ENCODE measurements at places on chromosomes 7 and 10.

GRCh38 chr7:103316380-103316941, 19.2 kb downstream of the PMPCB start:
- no peak for DNase-seq

DNA sequence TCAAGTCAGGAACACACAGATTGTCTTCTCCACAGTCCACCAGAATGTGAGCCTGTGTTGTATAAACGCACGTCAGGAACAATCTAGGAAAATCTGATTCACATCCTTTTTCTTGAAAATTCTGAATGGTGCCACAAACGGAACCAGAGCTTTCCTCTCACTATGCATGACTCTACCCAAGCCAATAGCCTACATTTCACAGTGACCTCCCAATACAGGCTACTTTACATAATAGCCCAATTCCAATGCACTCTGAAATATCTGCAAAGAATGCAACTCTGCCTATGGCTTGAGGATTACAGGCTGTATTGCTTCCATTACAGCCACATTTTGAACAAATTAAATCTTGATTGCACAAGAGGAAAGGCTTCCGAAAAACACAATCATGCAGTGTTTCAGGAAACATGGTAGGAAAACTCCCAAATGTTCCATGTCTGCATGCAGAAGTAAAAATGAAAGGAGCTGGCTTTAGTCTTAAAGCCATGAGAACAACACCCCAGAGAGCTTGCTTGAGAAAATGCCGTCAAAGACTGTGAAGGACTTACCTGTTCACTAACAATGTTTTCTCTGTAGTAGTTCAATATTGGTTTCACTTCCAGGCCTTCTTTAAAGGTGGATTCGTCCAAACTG, 113.9 kb downstream of the ITGA8 start:
- DNase-seq: no peak

DNA sequence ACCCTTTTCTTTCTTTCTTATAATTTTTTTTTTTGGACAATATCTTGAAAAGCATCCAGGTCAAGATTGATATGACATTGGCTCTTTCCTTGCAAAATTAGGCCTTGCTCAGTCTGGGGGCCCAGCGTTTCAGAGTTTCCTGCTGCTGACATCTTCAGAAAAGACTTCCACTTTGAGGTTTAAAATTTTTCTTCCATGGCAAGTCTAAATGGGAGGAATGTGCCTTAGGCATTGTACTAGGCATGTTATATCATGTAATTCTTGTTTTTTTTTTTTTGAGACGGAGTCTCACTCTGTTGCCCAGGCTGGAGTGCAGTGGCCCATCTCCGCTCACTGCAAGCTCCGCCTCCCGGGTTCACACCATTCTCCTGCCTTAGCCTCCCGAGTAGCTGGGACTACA, 48.9 kb upstream of the PDZD8 start:
- DNase-seq: no peak

DNA sequence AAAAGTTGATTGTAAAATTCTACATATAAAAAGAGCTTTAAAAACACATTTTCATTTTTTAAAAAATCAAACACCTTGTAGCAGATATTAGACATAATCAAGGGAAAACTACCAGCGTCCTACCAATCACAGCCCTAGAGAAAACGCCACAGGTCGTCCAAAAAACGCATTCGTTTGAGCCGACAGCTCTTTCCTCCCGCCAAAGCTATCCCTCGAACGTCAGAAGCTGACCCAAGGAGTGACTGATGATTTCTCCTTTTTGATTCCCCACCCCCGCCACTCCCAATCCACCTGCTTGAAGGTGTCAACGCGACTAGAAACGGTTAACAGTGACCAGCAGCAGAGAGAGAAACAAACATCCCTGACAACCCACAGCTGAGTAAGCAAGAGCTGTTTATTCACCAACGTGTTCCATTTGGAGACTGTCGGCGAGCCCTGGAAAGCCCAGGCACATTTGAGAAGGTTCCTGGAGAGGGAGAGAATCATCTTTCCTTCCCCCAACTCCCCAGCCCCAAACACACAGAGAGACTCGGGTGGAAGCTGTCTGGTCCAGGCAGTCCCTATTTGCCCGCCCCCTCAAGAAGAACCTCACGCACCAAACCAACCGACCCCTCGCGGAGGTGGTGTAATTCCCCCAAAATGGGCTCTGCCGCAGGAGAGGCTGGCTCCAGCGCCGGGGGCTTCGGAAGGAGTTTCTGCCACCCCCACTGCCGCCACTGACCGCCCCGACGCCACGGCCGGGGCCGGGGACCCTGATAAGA, 622 bp downstream of the CPEB3 start:
- peak; percentile 51 for DNase-seq

DNA sequence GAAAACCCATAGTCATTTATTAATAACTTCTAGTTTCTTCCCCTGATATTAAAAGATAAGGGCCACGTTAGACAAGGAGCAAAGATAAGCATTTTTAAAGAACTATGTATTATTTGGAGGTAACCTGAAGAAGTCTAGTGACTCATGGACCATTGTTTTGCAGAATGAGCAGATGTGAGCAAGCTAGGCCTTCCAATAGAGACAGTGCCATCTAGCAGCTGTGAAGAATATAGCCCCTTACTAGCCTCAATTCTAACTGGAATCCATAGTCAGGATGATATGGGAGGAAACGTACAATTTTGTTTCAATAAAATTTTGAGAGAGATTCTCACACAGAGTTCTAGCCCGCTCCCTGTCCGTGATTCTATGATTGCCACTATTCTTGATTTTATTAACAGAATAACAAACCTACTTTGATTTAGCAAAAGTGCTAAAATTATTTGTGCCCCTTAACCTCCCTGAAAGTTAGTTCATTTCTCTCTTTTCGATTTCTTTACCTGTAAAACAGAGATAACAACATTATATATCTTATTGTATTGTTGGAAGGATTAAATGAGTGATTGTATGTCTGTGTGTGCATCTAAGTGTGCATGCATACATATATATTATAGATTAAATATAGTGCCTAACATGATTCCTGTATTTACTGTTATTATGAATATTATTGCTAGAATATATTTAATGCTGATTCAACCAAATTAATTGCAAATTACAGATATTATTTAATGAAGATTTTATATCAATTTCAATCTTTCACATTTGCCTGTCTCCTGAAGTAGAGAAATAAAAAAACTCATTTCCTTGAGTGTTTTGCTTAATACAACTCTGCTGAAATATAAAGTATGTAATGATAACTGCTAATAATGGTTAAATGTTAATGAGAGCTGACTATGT, 22.7 kb downstream of the FAM237B start:
- peak; percentile 17 for DNase-seq

DNA sequence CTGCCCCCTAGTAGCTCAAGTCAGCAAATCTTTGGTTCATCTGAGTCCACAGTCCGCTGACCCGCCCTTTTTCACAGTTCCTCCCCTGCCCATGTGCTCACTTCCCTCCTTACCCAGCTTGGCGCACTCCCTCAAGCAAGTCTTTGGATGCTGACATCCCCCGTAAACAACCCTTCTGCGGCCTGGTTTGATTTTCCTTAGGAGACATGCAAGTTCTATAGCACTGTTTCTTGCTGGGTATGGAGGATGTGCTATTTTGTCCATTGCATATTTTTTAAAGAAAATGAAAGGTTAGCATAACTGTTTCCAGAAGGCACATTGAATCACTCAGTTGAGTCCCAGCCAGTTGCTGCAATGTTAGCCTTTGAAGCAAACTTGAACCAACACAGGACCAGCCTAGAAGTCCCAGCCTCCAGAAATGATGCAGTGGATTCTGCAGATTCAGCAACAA, 38.2 kb downstream of the HTRA1 start:
- no peak for DNase-seq

DNA sequence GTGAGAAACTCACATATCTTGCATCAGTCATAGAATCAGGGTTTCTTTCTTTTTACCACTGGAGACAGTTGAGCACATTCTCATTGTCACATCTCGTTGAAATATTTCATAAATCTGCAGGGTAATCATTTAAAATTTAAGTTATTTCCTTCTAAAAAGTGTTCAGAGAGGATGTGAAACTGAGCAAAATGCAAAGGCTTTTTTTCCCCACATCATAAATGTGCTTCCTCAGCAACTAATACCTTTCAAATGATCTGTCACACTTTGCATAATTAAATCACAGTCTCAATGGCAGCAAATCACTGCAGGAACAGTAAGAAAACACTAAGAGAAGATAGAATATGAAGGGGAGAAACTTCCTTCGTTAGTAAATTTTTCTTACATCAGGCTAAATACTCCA, 187.5 kb downstream of the EVX1 start:
- no peak for DNase-seq

GRCh38 chr10:72753760-72754231, 61.9 kb downstream of the MCU start:
- no peak for DNase-seq

DNA sequence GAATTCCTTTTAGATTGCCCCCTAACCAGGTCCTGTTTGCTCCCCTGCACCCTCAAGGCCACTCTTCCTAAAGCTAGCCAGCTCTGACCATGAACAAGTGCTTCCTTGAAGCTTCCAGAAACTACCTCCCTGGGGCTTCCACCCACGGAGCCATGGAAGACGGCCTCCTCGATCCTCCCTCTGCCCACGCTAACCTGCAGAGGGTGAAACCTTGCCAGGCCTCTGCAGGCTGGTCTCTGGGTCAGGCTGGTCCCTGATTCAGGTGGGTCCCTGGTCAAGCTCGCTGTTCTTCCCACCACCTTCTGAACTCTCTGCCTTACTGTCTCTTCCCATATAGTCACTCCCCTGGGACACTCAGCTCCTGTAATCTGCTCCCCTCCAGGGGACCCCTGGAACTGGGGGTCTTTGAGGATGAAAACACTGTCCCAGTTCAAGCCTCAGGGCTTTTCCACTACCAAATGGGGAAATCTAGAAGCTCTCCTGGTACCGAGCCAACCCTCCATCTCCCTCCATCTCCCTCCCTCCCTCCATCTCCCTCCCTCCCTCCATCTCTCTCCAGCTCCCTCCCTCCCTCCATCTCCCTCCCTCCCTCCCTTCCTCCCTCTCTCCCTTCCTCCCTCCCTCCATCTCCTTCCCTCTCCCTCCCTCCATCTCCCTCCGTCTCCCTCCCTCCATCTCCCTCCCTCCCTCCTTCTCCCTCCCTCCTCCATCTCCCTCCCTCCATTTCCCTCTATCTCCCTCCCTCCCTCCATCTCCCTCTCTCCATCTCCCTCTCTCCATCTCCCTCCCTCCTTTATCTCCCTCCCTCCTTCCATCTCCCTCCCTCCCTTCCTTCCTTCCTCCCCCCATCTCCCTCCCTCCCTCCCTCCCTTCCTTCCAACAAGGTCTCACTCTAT, 2.9 kb downstream of the MLXIPL start:
- no peak for DNase-seq

DNA sequence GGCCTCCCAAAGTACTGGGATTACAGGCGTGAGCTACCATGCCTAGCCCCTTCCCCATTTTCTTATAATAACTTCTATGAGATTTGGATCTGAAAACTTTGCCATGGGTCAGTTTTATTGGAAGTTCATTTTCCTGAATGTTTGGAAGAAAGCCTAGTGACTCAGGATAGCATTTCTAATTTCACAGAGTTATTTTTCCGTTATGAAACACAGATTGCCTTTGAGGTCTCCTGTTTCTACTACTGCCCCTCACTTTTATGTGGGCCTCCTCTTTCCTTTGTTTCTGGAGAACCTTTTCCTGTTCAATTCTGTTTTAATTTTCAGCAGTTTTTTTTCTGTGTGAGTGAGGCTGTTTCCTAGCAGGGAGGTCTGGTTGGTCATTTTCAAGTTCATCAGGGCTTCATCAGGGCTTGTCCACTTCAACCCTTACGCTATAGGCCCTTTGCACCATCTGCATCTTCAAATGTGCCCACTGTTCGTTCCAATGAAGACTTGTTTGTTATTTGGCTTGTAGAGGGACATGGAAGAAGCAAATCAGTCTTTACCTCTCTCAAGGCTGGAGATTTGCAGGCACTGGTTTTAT, 58.7 kb downstream of the BMPR1A start:
- DNase-seq: no peak

DNA sequence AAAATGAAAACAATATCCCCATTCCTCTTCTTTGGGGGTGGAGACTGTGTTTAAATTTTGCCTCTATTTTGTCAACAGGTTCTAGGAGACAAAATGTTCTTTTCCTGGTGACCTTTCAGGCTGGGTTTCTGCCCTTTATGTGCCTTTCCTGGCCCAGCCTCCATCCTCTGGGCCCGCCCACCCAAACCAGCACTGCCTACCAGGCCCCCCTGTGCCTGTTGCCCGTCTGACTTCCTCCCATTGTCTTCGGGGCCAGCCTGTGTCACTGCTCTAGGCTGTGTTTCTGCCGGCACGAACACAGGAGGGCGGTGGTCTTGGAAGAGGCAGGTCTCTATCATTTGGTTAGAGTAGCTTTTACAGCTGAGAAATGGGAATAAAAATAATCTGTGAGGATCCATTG, 13.9 kb downstream of the TSPAN14 start:
- DNase-seq: no peak

- DNase-seq: no peak
Measured at GRCh38 chr7:108016841-108017775, 14.1 kb upstream of the LAMB1 start.

DNA sequence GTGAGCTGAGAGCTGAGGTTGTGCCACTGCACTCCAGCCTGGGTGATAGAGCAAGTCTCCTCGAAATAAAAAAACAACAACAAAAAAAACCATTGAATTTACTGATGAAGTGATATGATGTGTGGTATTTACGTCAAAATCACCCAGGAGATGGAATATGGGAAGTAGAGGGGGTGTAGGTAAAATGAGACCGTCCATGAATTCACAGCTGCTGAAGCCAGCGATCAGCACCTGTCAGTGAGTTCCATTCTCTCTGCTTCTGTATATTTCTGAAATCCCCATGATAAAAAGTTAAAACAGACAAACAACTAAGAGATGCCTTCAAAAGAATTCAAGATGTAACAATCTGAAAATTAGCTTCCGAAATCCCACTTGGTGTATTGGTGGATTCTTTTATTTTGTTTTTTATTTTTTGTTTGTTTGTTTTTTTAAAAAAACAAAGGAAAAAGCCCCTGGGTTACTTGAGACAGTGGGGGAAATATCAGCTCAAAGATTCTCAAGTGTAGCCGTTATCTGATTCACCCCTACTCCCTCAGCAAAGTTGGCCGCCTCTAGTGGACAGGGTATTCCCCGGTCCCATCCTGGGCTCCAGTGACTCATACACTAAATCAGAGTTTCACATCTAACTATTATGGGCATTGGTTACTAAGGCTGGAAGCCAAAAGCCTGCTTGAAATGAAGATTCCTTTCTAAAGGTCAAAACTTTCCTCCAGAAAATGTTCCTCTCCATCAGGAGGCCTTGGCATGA, 76.4 kb downstream of the MAP3K8 start:
- DNase-seq: no peak

DNA sequence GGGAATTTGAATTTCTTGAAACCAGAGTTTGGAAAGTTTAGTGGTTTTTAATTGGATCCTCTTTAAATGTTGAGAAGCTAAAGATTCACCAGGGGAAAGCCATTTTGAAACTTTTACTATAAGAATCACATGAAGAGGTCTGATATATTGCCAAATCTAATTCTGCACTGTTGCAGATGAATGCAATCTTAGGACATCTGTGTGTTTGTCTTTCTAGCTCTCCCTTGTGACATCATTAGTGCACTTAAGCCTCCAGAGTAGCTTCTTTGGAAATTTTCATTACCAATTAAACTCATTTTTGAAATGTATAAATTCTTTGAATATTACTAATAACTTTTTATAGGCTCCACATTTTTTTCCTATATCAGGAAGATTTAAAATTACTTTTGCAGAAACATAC, 160.2 kb downstream of the BICC1 start:
- DNase-seq: no peak

GRCh38 chr10:96208946-96209345, 62.4 kb downstream of the BLNK start:
- no peak for DNase-seq
